Activated T-helper 2 cell treated with anti-CD3 and anti-CD28 coated beads, Interferon-gamma antibody, Interleukin-2, Interleukin-4, amounts not matched to agents 10 μg/mL and 5 μg/mL and 100 μg/mL, durations not matched to agents 14 hours and 24 hours and 36 hours (primary cell): ENCODE measurements at places on chromosomes 6 and 20.

- no peak for DNase-seq
Observed at GRCh38 chr6:86147859-86148258, 505.2 kb upstream of the SYNCRIP start.

DNA sequence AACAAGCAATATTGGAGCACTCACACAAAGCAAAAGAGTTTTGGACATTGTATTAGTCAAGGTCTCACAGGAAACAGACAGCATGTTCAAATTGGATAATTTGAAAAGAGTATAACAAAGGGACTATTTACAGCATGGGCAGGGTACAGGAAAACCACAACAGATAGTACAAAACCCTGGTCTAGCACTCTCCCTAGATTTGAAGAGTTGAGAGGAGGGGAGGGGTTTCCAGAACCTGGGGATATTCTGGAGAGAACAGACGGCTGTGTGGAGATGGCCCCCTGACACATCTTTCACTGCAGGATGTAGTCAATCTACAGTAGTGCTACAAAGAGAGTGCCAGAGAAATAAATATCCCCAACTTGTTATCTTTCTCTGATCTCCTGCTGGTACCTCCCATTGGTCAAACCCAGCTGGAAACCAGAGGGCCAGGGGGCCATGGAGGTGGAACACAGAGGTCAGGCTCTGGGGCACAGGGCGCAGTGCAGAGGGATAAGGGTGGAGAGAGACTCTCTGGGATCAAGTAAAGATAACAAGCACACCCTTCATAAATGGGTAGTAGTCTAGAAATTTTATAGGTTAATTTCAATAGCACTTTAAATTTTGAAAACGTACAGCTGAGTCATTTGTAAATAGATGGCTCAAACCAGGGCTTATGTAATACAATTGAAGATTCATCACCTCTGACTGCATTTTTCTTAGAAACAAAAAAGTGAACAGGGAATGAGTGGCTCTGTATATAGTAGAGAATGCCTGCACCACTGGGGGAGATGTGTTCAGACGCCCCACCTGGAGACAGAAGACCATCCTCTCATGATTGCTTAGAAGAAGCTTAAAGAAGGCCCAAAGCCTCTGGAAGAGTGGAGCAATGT is 25.7 kb downstream of the RCAN2 start:
- no peak for DNase-seq

DNA sequence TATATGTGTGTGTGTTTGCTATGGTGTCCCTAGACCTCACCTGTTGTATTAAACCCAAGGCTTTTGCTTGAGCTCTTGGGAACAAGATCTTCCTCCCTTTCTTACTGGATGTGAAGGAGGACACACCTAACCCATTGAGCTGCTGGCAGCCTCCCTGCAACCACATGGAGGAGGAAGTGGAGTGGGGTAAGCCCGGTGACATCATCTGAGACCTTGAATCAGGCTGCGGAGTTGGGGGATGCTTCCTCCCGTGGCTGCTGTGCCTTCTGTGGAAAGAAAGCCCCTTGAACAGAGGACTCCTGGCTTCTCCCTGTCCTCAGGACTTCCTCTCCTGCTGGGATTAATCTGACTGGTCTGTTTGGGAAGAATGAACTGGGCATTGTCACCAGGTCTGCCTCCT is 3.3 kb downstream of the CST11 start:
- no peak for DNase-seq

GRCh38 chr20:16451982-16452381 is 121.3 kb downstream of the KIF16B start:
- no peak for DNase-seq

DNA sequence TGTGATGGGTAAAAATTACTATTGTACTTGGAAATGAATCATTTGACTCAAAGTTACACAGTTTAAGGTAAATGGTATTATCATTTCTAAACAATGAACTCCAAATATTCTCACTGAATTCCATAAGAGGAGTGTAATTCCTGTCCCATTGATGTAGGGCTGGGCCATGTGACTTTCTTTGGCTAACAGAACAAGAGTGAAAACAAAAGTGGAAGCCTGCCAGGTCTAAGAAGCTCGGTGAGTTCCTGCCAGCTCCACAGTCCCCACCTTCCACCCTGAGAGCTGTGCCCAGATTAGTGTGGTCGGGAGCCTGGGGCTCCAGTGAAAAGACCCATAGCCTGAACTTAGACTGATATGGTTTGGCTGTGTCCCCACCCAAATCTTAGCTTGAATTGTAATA is 24.6 kb downstream of the TBXT start:
- no peak for DNase-seq

DNA sequence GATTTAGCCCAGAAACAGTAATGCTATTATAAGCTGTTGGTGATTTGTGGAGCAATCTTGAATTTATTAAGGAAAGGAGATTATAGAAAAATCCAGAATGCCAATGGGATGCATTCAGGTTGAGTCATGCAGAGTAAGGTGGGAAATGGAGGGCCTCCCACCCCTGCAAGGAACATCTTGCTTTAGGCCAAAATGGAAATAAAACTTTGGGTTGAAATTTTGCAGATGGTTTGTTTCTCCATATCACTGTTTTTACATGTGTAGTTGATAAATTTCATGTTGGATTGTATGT is 152.4 kb downstream of the BCAS1 start:
- DNase-seq: no peak

DNA sequence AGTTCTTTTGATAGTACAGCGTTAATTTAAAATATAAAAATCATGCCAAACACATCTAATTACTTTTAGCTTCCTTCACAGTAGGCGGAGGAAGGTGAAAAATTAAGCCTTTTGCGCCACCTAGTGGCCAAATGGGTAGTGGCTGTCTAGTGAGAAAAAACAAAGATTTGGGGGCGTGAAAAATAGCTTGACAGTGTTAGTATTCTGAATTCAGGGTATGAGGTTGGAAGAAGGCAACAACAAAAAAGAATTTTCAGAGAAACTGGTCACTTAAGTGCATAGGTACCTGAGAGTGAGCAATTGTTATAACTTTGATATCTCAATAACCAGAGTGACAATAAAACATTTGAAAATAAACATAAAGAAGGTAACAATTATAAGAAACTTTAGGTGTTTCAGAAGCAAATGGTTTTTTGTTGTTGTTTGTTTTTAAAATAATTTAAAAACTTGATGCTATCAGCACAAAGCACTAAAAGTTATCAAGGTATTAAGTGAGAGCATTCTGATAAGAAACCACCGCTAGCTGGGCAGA is 14.3 kb downstream of the PSMB9 start:
- peak; percentile 76 for DNase-seq

GRCh38 chr6:84665401-84665800 is 99.0 kb downstream of the TBX18 start:
- DNase-seq: no peak

DNA sequence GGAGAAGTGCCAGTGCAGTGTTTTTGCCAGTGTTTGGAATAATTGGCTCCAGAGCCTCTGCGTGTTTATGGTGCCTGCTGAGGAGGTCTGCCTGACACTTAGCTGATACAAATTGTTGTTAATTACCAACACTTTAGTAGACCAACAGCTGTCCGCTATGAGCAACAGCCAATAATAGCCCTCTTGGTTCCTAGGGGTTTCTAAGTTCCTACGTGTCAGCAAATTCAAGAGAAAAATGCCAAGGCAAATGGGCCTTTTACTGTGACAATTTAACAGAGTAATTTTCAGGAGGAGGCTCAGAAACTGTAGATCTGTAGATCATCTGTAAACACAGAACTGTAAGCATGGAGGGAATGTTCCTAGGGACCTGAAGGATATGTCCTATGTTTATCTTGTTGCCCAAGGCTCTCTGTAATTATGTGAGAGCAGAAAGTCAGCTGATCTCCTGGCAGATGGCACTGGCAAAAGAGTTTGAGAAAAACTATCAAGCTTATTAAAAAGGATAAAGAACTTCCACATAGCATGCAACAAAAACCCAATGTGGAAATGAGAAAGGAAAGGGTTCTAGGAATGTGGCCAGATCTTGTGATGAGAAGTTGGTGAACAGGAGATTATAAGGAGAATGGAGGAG is 157.7 kb downstream of the GJA1 start:
- DNase-seq: no peak

GRCh38 chr6:22699151-22699550 is 129.8 kb downstream of the HDGFL1 start:
- DNase-seq: no peak

DNA sequence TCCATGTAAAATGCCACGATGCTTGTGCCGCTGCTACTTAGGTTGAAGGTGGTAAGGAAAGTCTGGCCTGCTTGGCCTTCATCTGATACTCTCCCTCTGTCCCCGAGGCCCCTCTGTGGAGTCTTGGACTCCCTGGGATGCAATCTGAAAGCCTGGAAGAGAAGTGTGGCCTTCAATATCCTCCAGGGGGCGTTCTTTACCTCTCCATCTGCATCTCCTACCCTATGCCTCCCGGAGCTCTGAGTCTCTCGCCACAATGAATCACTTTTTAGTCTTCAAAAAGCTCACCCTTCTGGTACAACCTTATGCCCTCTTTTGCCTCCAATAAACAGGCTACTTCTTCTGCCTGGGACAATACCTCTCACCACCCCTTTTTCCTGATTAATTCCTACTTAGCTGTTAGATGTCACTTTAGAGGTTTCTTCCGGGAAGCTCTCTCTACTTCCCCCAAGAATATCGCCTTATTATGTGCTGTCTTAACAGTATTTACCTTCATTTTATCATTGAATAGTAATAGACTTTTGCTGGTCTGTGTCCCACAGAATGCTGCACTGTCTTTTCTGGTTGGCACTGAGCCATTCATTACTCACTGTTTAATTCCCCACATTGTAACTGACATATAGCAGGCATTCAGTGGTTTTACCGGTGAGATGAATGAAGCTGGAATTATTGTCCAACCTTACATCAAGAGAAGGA is 13.9 kb upstream of the ATG5 start:
- peak; percentile 40 for DNase-seq

GRCh38 chr6:127069659-127070279 is 48.7 kb upstream of the RSPO3 start:
- no peak for DNase-seq
